ENCODE measurements at places on chromosomes 7 and 10.

DNA sequence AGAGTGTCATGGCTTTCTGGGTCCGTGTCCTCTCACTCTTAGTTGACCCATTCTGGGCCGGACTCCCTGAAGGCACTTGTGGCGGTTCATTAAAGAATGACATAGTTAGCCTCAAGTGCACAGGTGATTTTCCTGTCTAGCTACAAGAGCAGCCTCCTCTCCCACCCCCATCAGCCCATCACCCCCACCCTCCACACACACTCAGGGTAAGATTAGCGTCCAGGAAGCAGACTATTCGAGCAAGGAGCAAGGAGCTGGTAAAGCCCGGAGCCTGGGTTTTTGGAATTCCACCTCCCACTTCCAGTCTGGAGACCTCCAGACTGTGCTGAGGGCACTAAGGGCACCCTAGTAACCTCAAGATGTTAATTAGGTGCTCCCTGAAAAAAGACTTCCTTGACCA is 39.5 kb downstream of the TACR2 start:
- DNase-seq: no peak

GRCh38 chr7:126211875-126212274 is 1040.9 kb downstream of the GRM8 start:
- DNase-seq: no peak

DNA sequence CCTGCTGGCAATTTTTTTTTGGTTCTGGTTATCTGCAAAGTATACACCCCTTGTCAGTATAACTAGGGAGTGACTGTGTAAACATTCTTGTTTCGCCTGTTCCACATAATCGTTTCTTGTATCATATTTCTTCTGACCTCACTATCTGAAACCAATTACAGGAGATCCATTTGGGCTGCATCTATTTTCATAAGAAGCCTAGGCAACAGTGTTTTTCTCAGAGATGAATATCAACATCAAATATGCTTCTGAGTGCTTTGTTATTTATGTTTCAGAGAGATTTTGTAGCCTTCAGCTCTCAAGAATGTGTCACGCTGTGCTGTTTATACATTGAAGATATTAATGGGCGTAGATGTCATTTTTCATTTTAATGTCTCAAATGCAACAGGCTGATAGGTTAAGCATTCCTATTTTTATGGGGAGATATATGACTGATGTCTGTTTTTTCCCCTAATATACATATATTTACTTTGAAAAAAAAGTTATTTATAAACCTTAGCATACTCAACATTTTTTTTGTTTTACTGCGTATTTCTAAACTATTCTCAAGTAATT is 115.5 kb downstream of the FOXP2 start:
- no peak for DNase-seq

GRCh38 chr7:37318541-37318940 is 130.1 kb downstream of the ELMO1 start:
- no peak for DNase-seq

- no peak for DNase-seq
Measured at GRCh38 chr7:85516675-85517074, 329.8 kb upstream of the SEMA3D start.

- no peak for DNase-seq
Measured at GRCh38 chr10:112307358-112308124, 24.3 kb downstream of the TECTB start.

- no peak for DNase-seq
Measured at GRCh38 chr10:31395695-31396094, 76.7 kb downstream of the ZEB1 start.

DNA sequence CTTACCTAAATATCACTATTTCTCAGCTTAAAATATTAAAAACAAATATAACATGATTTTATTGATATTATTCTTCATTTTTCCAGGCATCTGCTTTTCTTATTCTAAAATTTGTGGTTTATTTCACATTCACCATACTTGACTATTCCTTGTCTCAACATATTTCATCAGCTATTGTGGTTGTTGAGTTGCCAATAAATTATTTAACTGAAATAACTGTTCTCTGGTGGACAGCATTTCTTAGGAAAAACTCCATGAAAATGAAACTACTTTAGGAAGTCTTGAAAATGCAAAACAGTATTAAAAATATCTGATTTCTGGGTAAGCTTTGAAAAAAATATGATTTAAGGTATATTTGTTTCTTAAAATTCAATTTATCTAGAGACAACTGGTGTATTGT is 122.9 kb upstream of the SEMA3A start:
- no peak for DNase-seq

DNA sequence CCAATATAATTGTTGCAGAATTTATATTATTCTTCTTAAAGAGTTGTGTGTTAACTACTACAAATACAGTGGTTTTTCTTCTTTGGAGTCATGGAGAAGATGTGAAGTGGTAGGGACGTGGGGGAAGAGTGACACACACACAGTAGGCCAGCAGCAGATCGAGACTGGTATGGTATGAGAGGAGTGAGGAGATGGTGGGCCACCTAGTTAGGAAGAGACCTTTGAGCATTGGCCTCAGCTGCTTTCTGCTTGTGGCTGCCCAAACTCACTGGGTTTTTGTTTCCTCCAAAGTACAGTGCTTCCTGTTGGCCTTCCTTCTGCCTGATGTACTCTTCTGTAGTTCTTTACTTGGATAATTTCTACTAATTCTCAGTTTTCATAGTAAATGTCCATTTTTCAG is 14.6 kb downstream of the VCL start:
- DNase-seq: no peak

DNA sequence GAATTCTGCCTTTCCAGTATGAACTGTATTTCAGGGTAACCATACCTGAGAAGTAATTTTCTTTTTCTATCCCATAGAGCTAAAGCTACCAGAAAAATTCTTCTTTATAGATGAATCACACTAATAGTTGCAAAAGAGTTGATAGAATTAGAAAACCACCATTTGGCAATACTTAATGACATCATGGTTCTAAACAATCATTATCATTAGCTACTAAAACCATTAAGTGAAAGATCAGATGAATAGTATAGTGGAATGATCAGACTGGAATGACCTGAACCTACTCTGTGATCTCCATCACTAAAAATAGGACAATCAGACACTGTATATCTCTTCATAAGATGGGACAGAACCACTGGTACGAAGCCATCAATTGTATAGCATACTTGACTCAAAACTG is 19.8 kb upstream of the ZC3HAV1L start:
- DNase-seq: no peak

DNA sequence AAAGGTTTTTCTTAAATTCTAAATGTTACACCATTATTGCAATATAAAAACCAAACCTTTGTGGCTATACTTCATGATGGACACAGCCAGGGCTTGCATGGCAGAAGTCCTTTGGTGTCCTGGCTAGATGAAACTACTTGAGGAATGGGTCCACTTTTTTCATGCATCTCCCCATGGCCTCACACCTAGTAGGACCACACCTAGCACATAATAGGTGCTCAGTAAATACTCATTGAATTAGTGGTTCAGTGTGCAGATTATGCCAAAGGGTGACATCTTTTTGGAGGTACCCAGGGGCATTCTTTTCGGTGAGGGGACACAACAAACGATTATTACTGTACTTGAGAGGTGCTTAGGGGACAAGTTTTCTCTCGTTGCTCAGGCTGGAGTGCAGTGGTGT is 20.7 kb upstream of the SRGN start:
- no peak for DNase-seq

GRCh38 chr7:130960208-130960988 is 226.4 kb upstream of the KLF14 start:
- no peak for DNase-seq

- DNase-seq: no peak
Measured at GRCh38 chr10:132144086-132144485, 42.7 kb upstream of the DPYSL4 start.
